Activated CD4-positive, alpha-beta T cell treated with anti-CD3 and anti-CD28 coated beads for 24 hours (primary cell): ENCODE measurements at places on chromosomes 7 and 10.

DNA sequence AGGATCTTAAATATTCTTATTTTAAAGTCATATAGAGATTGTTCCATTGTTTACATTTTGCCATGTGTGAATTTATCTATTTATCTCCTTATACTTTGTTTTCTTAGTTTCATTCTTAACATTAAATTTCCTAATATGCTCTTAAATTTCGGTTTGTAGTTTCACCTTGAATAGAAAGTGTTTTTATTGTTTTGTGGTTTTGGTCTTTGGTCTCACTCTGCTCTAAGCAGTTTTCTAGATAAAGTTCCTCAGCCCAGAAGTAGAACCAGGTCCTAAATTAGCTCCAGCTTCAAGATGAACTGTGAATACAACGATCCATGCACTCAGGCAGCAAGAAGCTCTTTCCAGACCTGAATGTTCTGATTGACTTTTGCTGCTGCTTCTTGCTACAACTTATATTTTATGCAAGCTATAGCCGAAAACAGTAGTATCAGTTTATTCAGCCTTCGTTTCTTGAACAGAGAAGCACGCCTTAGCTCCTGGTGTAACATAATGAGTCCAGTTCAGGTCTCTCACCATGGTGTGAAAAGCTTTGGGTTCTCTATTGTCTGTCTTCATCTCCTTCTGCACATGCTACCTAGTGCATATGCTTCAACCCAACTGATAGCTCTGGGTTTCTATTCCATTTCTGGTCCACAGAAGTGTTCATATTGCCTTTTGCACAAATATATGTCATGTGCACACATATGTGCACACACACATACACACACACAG is 95.3 kb downstream of the SEM1 start:
- no peak for DNase-seq

DNA sequence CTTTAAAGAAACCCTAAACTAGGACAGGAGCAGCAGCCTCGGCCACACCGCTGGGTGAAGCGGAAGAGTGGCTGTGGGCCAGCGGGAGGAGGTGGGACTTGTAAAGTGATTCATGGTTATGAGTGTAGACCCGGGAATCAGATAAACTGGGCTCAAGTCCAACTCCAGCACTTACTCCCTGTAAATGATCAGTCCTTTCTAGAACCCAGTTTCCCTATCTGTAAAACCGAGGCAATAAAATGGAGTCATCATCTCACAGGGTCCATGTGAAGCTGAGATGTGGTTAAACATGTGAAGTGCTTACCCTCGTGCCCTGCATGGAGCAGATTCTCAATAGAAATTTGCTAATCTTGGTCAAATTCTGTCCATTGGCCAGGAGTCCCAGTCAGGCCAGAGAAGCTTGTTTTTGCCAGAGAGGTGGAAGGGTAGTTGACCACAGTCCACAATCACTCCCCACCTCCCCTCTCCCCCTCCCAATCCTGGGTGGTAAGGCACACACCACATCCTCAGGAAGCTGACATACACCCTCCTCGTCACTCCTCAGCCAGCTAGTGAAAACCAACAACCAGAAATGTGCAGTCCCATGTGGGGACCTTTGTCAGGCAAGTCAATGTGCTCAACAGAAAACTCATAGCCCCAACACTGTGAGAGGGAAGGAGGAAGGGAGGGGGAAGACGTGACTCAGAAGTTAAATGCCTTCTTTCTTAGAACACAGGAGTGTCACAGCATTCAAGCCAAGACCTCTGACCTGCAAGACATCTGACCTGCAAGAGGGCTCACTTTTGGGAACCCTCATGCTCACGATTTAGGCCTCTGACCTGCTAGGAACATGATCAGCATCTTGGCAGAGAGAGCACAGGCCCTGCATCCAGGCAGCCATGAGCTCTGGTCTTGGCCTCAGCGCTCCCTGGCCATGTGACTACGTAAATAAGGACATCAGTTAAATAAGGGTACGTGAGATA is 145.1 kb downstream of the PLXNA4 start:
- no peak for DNase-seq

GRCh38 chr10:127945341-127945758 is 38.4 kb downstream of the PTPRE start:
- no peak for DNase-seq

DNA sequence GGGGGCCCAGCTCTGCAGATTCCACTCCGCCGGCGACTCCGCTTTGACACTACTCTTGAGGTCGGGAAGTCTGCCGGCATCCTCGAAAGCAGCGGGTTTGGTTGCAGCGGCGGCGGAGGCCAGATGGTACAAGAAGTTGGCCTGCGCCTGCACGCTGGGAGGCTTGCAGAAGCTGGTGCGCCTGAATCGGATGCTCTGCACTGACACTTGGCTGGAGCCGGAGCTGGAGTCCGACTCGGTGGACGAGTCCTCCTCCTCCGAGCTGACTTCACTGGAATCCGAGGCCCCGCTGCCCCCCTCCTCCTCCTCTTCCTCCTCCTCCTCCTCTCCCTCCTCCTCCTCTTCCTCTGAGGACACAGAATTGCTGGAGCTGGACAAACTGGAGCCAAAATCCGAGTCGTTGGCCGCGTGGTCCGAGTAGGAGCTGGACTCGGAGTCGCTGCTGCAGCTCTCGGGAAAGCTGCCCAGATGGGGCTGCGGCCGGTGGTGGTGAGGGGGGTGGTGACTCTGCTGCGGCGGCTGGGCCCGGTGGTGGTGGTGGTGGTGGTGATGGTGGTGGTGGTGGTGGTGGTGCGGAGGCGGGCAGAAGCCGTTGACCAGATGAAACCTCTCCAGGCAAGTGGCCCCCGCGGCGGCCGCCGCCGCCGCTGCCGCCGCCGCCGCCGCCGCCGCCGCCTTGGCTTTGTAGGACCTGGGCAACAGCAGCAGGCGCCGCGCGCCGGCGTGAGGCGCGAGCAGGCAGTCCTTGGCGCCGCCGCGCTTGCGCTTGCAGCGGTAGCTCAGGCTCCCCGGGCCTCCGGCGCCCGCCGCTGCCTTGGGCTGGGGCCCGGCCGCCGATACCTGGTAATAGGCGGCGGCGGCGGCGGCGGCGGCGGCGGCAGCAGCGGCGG is 9.0 kb downstream of the SKIDA1 start:
- no peak for DNase-seq

DNA sequence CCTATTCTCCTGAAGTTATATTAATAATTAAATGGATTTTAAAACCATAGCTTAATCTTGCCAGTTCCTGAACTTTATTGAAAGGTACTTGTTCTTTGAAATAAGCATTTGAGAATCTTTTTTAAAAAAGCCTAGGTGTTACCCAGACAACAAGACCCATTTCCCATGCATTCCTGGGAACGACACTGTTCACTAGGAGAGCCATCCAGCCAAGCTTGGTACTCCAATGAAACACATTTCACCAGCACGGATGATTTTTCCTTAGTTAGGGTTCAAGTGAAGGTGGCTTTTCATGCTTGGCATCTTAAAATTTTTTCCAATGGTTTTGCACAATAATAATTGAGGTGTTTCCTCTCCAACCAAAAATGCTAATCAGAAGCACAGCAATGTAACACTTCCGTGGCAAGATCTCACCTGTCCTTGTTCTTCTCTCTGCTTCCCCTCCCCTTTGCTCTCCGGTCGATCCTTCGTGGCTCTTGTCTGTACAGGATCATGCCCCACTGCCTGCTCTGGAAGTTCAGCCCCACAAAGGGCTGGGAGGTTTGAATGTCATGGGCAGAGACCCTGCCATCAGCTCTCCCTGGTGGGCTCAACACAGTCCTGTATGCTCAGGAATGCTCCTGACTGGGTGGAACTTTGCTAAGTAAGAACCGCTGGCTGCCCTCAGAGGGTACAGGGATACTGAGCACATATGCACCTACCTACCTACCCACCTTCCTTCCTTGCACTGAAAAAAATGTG is 69.7 kb upstream of the AQP1 start:
- no peak for DNase-seq

DNA sequence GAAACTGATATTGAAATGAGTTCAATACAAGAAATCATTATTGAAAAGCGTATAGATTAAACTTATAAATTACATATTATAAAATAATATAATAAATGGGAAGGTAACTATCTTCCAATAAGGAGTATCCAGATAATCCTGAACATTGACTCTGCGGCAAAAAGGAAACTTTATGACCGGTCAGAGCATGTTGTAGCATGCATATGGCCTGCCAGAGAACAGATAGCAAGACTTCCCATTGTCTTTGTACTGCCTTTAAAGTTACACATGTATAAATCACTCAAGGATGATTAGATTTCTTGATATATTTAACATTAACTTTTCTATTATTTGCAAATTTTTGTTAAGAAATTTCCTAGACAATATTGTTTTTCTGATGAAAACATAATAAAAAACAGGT is 56.2 kb upstream of the ETV1 start:
- DNase-seq = no peak

DNA sequence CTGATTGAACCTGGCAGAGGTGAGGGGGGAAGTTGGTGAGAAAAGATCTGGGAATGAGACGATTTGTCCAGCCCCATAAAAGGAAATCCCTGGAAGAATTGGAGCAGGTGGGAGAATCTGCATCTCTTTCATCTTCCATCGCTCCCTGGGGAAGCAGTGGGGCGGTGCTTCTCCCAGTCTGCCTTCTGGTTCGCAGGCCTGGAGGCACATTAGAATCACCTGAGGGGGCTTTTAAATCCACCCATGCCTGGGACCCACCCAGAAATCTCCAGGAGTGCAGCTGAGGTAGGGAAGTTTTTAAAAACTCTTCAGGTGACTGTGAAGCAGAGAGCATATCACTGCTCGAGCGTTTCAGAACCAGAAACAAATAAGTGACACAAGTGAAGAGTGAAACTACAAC is 26.7 kb upstream of the SYPL1 start:
- DNase-seq = no peak

DNA sequence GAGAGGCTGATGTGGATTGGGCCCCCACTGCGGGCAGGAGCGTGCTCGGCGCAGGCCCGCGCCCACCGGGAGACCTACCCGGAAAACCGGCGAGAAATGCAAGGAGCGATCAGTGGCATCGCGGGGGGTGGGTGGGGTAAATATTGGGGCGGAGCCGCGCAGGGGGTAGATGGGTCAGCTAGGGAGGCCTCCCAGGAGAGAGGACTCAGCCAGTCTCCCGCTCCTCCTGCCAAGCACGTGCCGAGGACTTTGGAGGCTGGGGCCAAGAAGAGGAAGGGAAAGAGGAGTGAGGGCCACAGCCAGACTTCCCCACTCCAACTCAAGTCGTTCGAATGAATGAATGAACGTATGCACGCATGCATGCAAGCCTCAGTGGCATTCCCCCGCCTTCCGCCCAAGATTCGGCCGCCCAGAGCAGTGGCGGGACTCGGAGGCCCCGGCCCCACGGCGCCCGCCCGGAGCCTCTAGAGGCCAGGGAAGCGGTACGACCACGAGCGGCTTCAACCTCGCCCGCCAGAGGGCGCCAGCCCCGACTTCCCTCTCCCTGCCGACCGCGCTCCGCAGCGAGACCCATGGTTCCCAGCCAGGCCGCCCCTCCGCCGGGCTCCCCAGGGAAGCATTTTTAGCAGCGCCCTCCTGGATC is 3.6 kb downstream of the NPM3 start:
- peak; percentile 82 for DNase-seq
